ENCODE measurements at places on chromosomes 2 and 18.

- no peak for DNase-seq
Observed at GRCh38 chr18:54843314-54843713, 15.0 kb downstream of the RAB27B start.

DNA sequence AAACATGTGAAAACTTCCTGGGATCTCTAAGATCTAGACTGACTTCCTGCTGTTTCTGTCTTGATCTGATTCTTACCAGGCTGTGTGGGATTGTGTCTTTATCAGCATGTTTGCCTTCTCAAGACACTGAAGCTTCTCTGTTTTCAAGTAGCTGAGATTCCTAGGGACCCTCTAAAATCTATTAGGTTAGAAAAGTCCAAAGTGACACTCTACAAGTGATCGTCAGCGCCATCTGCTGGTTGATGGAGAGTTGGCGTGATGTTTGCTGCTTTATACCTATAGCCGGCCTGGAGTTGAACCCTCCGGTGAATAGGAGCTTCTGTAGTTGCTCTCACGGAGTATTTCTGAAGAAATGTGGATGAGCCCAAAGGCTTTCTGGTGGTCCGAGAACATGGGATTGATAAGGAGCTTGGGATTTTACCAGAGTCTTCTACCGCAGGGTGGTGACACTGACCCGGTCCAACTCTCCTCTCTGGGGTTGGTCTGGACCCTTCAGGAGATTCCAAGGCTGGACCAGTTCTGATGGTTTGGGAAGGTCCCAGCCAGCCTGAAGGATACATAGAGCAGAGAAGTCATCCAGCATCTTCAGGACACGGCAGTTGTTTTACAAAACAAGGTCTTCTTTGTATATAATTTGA is 96.0 kb upstream of the TTC39C start:
- peak; percentile 69 for DNase-seq

- DNase-seq: no peak
Observed at GRCh38 chr2:205954707-205955106, 131.3 kb downstream of the INO80D start.

GRCh38 chr2:60885683-60886082 is 4.3 kb downstream of the REL start:
- DNase-seq: no peak

DNA sequence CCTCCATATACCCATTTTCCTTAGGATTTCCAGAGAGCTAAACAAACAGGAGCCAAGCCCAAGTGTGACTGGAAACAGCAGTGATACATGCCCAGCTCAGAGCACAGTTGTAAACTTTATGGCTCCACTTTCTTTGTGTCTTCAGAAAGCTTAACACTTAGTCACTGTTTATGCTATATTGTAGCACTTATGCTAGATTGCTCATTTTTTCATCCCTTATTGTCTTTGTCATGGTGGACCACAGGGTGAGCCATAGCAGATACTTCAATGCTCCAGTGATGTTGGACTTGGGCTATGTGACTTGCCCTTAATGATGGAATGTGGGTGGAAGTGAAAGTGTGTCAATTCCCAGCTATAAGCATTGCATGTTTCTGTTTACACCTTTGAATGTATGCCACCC is 401.6 kb downstream of the METTL4 start:
- DNase-seq: no peak

GRCh38 chr18:40832362-40832761 is 1122.7 kb upstream of the PIK3C3 start:
- no peak for DNase-seq

DNA sequence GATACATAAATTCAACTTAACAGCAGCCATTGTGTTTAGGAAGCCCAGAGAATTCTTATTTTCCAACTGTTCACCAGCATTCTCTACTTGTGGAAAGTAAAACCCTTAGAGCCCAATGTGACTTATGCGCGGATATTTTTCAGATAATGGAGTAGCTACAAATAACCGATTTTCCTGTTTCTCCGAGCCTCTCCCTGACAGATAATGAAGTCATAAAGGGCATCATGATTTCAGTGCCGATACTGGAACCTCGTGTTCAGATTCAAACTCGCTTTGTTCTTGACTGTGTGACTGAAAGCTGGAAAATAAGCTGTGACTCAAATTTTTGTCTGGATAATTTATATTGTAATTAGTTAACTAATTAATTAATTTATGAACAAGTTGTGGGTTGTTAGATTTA is 228.2 kb downstream of the VAPA start:
- DNase-seq: no peak

- DNase-seq: peak; percentile 22
Observed at GRCh38 chr2:104733226-104733943, 120.5 kb upstream of the POU3F3 start.

GRCh38 chr2:208978946-208979345 is 444.9 kb upstream of the MAP2 start:
- no peak for DNase-seq

- DNase-seq: no peak
Observed at GRCh38 chr2:213237787-213238186, 46.5 kb upstream of the SPAG16 start.

- no peak for DNase-seq
Observed at GRCh38 chr2:203741566-203741965, 35.1 kb downstream of the CD28 start.

- DNase-seq: no peak
Observed at GRCh38 chr2:72137498-72138010, 10.1 kb downstream of the CYP26B1 start.

Measured in NCI-H2081 (cell line).